ENCODE measurements at places on chromosomes 12 and 14.

GRCh38 chr14:100305324-100306100 is 732 bp downstream of the SLC25A29 start:
- no peak for DNase-seq

DNA sequence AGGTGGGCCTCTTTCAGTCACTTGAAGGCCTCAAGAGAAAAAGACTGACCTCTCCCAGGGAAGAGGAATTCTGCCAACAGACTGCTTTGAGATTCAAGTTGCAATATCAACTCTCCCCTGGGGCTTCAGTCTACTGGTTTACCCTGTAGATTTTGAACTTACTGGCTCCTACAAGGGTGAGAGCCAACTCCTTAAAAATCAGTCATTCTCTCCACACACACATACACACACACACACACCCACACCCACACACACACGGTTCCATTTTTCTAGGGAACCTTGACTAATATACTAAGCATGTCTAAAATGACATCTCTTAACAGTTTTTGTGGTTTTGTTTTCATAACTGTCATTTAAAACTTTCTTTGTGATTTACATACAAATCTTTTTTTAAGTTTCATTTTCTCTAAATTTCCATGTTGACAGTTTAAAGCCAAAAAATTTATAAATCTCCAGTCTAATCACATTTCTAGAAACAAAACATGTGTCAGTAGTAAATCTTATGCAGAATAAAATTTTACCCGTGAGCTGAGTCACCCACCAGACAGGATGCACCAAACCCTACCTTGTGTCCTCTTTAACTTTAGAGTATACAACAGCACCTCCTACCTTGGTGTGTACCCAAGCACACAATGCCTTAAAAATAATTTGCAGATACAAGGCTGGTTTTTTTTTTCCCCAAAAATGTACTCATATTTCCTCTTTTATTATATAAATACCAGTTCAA is 394.6 kb downstream of the AEBP2 start:
- DNase-seq, result no peak

- no peak for DNase-seq
Observed at GRCh38 chr12:49294804-49295081, 204 bp upstream of the PRPH start.

DNA sequence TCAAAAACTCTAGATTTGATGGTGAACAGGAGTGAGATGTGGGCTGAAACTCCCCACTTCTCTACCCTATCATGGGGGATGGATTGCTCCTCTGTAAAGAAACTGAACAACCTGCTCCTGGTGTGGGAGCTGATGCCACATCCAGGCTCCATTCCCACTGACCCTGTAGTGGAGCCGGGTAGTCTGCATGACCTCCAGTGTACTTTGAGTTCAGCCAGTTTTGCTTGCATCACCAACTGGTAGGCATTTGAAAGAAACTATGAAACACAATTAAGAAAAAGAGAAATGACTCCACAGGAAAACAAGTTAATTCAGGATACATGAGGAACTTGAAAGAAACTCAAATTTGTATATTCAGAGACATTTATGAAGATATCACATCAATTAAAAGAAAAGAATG is 27.3 kb upstream of the EMP1 start:
- DNase-seq, result no peak

DNA sequence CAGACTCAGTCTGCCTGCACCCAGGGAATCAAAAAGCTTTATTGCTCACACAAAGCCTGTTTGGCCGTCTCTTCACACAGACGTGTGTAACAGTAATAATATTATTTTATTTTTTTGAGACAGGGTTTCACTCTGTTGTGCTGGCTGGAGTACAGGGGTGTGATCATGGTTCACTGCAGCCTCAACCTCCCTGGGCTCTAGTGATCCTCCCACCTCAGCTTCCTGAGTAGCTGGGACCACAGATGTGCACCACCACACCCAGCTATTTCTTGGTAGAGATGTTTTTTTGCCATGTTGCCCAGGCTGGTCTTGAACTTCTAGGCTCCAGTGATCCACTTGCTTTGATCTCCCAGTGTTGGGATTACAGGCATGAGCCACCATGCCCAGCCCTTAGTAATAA is 88.4 kb upstream of the DCD start:
- no peak for DNase-seq
